ENCODE measurements at places on chromosomes 3 and 15.
A peak's percentile ranks its signal among the peaks of the same experiment; 100 is the strongest.

DNA sequence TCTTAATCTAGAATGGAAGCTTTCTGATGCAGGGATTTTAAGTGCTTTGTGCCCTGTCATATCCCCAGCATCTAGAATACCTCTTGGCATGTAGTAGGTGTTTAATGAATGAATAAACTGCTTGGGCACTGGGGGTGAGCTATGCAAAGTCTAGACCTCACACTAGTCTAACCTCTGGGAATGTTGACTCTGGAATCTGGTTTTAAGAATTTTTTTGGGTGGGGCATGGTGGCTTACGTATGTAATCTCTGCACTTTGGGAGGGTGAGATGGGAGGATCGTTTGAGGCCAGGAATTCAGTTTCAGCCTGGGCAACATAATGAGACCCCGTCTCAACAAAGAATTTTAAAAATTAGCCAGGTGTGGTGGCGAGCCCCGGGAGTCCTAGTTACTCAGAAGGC is 146.3 kb upstream of the RGMA start:
- DNase-seq: no peak

- no peak for DNase-seq
Observed at GRCh38 chr3:115361806-115362205, 214.7 kb upstream of the ZBTB20 start.

DNA sequence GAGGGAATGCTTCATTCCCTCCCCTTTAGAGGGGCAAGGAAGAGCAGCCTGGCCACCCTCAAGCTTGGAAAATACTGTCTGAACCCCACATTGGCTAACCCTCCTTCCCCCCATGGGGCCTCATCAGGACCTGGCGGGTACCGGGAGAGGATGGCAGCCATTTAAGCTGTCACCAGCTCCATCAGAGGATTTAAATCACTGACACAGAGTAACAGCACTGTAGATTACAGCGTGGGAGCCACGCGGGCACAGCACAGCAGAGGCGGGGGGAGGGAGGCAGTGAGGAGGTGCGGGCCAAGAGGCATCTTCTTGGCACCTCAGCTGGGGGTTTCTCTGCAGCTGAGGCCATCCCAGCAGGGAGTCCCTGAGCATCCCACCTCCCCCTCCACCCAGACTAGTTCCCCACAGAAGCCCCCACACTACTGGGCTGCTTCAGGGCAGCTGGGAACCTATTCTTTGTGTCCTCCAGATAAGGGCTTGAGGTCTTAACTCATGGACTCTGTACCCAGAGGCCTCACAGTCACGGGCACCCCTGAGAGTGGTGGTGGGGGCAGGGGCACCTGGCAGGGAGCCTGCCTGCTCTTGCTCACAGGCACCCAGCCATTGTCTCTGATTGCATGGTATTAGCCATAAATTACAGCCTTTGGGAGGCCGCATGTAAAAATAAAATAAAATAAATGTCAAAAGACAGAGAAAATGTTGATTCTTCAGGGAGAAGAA is 21.9 kb upstream of the CACNA2D2 start:
- no peak for DNase-seq

DNA sequence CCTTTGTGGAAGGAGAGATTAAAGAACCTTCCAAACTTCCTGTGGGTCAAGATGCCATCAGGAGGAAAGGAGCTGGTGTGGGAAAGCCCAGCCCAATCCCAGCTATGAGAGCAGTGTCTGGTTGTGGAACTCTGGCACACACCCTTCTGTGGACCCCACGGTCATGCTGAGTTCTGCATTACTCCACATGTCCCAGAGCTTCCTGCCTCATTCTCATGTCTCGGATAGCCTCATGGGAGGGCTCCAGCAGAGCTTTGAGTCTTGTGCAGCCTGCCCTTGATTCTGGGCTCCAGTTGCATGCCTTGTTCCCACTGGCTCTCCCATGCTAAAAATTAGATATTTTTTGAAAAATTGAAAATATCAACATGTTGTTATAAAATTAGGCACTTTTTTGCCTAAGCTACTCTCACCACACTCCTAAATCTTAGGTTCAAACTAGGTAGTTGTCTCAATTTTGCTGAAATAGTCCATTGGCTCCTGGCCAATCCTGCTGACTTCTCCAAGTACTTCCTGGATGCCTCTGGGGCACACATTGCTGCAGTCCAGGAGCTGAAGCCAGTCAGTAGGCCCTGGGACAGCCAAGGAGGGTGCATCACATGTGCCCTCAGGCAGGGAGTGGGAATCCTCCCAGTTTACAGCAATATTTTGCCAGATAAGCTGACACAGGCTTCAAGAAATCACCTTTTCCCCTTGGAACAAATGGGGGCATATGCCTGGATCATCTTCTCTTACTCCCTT is 144.3 kb downstream of the EEFSEC start:
- no peak for DNase-seq

GRCh38 chr3:71537211-71537611 is 46.3 kb downstream of the FOXP1 start:
- DNase-seq: peak; percentile 89

DNA sequence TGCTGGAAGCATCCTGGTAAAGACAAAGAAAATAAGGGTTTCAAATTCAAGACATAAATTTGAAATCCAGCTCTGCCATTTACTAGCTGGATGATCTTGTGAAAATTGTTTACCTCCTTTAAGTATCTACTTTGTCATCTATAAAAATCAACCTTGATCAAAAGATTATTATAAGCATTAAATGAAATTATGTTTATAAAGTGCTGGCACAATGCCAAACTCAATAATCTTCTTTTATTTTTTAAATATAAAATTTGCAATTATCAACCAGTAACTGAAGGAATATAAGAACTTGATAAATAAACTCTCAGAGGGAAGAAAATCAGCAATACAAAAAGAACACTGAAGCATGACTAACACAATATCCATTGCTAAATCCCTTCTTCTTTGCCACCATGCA is 25.8 kb downstream of the C3orf33 start:
- no peak for DNase-seq

GRCh38 chr3:16052964-16053363 is 121.5 kb upstream of the GALNT15 start:
- DNase-seq: no peak

DNA sequence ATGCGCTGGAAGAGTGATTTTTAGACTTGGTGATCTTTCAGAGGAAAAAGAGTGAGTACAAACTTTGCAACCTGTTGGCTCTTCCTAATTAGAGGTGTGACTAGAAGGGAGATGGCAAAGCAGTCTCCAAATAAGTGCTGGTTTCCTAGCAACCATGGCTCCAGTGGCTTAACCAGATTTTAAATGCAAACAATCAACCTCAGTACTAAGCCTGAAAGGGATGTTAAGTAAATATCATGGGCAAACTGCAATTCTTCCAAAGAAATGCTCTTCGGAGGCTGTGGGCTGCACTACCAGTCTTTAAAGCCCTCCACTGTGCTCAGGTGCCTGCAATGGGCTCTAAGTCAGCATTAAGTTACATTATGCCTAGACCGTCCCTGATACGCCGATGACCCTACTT is 678.1 kb upstream of the CCDC54 start:
- DNase-seq: no peak

DNA sequence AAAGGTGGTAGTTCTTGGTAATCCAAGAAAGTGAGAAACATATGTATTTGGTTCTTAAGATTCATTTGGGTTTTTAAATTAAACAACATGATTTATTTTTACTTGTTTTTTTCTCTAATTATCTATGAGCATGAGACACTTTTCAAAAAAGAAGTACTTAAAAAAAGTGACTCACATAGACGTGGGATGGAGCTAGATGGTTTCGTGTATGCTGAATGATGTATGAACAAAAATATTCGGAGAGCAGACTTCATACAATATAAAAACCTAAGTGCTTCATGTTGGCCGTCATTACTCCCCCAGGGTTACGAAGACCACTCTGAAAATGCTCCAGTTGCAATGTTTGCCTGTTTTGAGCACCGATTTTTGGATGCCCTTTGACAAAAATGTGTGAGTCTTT is 90.9 kb downstream of the RORA start:
- no peak for DNase-seq

- DNase-seq: no peak
Observed at GRCh38 chr3:56107157-56107556, 361.1 kb downstream of the ERC2 start.

- DNase-seq: no peak
Observed at GRCh38 chr3:185283374-185283935, 29.6 kb upstream of the EHHADH start.

DNA sequence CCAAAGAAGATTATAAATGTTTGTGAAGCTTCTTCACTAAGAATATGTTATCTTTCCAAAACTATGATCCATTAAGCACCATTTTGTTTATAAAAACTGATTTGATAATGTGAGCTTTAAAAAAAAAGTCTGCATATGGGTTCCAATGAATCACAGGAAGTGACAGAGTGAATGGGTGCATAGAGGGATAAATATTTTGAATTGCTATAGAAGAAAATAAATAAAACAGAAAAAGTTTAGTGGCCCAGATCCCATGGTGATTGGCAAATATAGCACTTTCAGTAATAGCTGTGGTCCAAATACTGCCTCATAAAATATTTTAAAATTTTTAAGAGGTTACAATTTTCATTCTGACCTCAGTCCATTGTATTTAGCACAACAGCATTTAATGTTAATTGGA is 19.2 kb downstream of the CPA3 start:
- DNase-seq: peak; percentile 39

DNA sequence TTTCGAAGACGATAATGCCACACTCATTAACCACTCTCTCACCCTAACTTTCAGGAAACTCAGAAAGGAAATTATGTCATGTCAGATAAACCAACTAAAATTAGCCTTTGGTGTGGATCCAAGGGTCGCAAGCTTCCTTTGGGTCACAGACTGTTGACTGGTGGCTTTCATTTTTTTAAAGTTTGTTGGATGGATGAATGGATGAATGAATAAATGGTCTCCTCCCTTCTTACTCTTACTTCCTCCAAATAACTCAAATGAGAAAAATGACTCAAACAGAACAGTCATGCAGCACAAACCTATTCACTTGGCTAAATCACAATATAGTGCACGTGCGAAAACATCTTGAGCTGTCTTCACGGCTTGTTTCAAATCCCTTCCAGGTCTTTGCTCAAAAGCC is 82.9 kb upstream of the HACD2 start:
- DNase-seq: no peak

GRCh38 chr3:29486917-29487316 is 206.0 kb downstream of the RBMS3 start:
- DNase-seq: no peak

DNA sequence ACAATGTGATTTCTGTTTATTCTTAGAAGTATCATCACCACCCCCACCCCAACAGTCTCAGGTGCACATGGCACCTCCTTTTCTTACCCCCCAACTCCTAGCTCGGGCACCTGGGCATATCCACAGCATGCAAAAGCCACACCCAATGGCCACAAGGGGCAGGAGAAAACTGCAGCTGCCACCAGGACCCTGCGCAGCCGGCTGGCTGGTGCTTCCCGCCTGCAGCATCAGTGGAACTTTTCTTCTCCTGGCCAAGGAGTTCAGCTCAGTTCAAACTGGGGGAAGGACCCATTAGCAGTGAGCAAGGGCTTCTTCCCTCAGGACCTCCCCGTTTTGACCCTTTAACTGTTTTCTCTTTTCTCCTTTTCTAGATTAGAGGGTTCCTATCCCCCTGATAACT is 44.8 kb downstream of the TM4SF18 start:
- no peak for DNase-seq

- no peak for DNase-seq
Observed at GRCh38 chr3:37136067-37136466, 38.3 kb downstream of the LRRFIP2 start.

DNA sequence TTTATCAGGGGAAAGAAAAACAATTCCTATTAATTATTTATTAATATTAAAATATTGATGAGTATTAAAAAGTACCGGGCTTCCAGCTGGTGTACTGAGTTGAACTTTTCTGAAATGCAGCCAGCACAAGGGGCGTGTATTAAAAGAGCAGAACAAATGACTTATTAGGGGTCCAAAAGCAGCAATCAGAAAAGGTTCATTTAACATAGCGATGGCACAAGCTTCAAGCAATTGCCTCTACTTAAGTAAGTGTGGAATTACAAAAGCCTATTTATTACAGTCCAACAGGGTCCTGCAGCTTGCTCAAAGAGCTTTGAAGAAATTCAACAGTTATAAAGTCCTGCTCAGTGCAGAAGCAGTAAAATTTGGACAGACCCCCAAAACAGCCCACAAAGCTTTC is 285.6 kb downstream of the EPHA3 start:
- DNase-seq: no peak

- DNase-seq: no peak
Observed at GRCh38 chr15:51342227-51342999, 958 bp downstream of the GLDN start.

- DNase-seq: no peak
Observed at GRCh38 chr3:131705558-131706051, 202.8 kb upstream of the MRPL3 start.

DNA sequence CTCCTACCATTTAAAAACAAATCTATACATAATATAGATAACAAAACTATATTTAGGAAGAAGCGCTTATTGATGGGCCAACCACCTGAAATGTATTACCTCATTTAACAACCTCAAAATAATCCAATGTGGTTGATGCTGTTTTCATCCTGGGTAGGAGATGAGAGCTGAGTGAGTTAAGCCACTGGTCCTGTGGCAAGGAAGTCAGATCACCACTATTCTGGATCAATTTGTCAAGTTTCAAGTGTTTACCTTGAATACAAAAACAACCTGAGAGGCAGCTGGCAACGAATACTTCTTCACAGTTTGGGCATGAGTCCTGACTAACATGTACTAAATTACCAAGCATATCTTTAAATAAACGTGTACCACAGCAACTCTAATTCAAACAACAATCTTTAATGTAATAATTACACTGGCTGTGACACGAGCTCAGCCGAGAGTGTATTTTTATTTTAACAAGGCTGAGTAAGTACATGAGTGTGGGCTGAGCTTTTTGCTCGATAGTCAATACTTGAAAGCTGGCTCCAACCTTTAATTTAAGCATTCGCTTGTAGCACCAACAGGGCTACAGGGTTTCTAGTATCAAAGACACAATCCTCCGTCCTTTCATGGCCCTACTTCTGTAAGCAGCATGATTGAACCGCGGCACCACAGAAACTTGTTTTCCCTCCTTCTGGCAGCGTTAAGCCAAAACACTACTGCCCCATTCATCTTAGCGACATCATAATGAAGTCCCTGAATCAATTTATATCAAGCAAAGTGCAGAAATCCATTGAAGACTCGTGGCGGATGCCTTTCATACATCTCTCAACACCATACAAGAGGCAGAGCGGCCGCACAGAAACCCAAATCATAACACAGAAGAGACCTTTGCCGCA is 93.8 kb upstream of the ICE2 start:
- DNase-seq: no peak

- DNase-seq: no peak
Observed at GRCh38 chr3:71316066-71316777, 267.3 kb downstream of the FOXP1 start.

- DNase-seq: no peak
Observed at GRCh38 chr15:39663704-39664250, 82.9 kb downstream of the THBS1 start.
